Stimulated activated CD4-positive, alpha-beta T cell treated with anti-CD3 and anti-CD28 coated beads, Interleukin-1b, Interleukin-23, amount 100 ng/mL, for 24 hours (primary cell): ENCODE measurements at places on chromosomes 3 and 15.

DNA sequence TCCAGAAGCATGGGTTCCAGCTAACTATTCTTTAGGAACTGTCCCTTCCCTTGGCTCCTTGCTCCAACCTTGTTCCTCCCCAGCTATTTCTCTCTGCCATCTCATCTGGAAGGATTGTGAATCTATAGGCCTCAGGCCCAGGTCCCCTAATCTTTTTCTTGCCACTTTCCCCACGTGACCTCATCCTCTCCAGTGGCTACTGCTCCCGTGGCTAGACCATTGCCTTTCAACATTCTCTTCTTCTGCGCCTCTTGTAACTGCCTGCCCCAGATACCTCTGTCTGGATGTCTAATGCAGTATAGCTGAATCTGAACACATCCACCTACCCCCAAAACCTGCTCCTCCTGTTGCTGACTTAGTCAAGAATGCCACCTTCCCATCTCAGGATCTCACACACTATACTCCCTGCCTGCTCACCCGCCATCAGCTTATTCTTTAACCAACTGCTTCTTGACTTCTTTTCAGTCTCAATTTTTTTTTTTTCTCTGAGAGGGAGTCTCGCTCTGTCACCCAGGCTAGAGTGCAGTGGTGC is 5.2 kb downstream of the GPX1 start:
- no peak for DNase-seq

- DNase-seq = no peak
Observed at GRCh38 chr3:110614186-110614585, 457.4 kb upstream of the NECTIN3 start.

GRCh38 chr3:36957862-36958686 is 13.2 kb upstream of the TRANK1 start:
- DNase-seq = no peak

DNA sequence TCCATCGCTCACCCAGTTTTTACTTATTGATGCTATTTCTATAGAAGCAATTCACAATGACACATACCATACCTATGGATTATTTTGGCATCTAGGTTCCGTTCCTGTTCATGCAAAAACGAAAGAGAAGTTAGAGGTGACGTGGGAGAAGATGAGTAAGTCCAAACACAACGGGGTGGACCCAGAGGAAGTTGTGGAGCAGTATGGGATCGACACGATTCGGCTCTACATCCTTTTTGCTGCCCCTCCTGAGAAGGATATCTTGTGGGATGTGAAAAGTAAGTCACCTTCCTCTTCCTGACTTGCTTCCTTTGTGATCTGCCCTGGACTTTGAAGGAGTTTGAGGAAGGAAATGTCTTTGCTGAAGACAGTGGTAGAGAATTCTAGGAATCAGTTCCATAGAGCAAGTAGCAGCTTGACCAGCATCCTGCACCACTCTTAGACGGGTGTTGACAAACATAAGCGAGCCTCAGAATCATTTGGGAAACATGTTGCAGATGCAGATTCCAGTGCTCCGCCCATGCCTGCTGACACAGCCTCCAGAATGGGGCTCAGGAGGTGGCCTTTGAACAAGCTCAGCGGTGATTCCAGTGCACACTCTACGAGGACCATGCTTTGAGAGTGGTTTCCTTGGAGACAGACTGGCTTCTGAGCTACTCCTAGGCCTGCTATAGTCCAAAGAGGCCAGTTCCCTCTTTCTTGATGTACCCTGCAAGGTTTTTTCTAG is 78.4 kb upstream of the LIMD1 start:
- DNase-seq = no peak

DNA sequence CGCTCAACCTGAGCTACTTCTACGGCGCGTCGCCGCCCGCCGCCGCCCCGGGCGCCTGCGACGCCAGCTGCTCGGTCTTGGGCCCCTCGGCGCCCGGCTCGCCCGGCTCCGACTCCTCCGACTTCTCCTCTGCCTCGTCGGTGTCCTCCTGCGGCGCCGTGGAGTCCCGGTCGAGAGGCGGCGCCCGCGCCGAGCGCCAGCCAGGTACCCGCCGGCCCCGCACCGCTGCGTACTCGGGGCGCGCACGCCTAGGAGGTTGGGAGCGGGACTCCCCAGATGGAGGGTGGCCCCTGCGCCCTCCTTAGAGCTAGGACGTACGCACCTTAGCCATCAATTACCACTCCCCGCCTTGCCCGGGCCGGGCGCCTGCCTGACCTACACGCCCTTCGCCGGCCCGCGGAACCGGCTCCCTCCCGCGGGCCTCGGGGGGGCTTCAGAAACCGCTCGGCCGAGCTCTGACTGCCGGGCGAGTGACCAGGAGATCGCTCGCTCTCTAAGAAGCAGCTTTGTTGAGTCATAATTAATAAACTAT is 466 bp downstream of the NFKBIZ start:
- DNase-seq = no peak

DNA sequence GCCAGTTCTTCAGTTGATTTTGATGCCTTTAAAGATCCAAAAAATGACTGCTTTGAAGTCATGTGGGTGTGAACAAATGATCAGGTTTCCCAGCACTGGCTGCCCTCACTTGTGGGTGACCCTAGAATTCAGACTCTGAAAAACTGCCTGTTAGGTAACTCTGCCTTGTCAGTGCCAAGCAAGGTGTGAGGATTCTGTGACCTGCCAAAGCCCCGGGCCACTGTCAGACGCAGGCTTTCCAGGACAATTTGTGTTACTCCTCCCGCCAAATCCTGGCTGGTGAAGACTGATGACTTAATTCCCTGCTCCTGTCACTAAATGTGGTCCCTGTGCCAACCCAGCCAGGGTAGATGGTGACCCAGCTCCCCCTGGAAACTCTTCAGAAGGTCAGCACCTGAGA is 99.2 kb upstream of the PSMD6 start:
- DNase-seq = no peak

DNA sequence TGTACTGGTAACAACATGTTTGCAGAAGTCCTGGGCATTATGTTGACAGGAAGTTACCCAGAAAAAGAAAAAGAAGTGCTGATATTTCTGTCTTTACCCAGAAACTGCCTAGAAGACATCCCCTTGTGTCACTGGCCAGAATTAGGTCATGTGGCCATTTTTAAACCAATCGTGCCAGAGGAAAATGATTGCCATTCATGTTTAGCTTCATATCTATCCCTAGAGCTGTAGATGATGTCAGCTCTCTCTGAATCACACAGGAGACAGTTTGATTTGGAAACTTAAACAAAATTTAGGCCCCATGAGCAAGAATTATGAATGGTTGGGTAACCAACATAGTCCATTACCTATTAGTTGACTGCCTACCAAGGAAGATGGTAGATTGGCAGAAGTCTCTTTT is 8.9 kb upstream of the PLOD2 start:
- DNase-seq = no peak

GRCh38 chr3:30502742-30503073 is 103.7 kb upstream of the TGFBR2 start:
- DNase-seq = no peak

DNA sequence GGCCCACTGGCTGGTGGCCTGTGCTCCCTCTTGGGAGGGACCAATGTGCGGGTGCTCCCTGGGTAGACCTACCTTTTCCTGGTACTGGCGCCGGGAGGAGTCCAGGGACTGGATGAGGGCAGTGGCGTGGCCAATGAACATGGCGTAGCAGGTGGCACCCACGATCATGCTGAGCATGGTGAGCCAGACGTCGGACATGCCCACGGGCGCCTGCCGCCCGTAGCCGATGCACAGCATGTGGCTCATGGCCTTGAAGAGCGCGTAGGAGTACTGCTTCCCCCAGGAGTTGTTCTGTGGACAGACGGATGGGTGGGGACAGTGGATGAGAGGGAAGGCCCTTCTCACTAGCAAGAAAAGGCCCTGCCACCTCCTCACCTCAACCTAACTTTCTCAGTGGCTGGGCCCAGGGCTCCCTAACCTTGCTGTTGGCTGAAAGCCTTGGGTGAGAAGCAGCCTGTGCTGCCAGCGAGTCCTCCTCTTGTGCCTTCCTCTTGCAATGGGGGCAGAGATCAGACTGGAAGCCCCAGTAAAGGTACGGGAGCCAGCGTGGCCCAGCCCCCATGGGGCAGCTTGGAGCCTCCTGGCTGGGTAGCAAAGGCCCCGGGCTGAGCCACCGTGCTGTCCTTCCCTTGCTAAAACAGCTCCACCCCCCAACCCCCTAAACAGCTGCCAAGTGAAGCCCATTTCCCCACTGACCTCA is 39.1 kb downstream of the HCN4 start:
- no peak for DNase-seq

GRCh38 chr3:160103397-160103796 is 114.8 kb downstream of the IL12A start:
- no peak for DNase-seq

DNA sequence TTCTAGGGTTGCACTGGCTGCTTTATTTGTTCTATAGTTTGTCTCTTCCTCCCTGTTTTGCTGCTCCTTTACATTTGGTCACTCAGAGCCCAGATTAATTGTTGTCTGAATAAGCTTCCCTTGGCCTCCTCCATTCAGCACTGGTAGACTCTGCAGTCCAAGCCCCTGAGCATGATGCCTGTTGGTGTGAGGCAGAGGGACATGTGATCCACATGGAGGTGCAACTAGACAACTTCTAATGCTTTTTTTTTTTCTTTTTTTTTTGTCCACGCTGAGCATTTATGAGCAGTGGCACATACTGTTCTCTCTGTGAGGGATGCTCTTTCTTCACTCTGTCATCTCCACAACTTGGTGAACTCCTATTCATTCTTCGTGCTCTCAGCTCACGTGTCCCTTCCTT is 167.3 kb upstream of the TBC1D5 start:
- no peak for DNase-seq

DNA sequence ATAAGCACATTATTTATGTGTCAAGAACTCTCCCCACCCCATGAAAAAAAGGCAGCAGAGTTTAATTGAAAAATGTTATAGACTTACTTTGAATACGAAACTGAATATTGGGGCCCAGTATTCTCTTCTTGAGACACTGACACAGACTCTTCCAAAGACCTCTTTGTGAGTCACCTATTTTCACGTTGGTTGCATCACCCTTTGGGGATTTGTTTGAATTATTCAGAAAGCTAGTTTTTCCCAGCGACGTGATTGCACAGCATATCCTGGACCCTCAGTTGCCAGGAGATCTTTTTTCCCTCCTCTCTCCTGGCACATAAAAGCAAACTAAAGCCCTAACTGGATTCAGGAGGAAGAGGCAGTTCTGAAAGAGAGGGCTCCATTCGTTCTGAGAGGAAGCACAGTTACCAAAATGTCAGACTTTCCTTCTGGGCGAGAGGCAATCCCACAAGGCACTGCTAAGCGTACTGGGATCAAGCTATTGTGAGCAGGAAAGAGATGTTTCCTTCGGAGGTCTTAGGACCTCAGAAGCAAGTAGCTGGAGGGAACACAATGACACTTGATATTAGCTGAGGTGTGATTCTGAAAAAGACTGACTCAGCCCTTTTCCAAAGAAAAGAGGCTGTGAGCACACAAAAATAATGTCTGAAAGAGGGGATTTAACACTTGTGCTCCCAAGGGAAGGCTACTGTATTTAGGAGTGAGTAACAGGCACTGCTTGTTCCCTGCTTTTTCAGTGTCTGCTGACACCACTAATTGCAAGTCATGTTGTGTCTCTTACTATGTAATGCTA is 65.8 kb upstream of the CADPS start:
- DNase-seq = no peak

- DNase-seq = no peak
Observed at GRCh38 chr3:78004571-78004970, 964.7 kb downstream of the ROBO2 start.

GRCh38 chr3:11167590-11167989 is 13.3 kb downstream of the HRH1 start:
- no peak for DNase-seq

DNA sequence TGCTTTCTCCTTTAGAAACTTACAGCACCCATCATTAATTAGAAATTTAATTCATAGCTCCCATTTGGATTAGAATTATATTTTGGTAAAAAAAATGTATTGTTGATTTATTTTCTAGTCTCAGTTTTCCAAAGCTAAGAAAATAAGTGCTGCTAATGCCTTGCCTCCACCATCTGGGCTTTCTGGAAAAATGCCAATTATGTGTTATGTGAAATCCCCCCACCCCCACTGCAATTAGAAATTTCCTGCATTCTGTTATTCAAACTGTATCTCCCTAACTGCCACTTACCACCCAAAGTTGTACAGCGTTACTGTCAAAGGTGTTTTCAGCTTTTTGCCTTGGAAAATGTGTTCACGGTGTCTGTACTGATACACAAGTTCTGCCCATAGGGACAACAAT is 617.2 kb upstream of the UBE2E2 start:
- no peak for DNase-seq

GRCh38 chr3:107911337-107912000 is 179.4 kb downstream of the CD47 start:
- DNase-seq = no peak

DNA sequence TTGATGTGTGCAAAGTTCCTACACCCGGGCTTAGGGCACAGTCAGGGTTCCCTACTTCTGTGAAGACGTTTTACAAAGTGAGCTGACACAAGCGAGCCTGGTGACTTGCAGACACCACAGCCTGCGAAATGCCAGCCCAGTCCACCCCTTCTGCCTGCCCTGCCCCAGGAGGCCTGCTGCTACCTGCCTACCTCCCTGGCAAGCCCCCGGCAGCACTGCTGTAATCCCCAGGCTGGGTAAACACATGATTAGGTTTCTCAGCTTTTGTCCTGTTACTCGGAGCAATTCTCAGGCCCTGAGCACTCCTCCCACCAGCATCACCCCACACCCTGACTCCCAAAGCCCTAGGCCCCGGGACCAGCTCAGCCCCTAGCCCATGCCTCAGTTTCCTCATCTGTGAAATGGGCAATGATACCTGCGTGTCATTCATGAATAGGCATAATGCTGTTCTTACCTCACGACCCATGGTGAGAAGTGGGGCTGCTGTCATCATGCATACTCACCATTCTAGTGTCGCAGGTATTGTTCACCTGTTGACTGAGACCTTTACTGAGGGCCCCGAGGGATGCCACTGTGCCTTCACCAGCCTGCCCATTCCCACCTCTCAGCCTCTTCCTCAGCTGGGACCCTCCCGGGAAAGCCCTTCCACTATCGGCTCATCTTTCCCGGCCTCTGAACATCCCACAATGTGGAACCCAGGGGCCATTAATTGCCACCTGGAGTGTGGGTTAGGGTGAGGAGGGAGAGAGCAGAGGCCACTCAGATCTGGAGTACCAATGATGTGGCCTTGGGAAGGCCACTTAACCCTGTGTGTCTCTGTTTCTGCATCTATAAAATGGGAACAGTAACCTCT is 31.5 kb upstream of the SLC6A6 start:
- DNase-seq = no peak

DNA sequence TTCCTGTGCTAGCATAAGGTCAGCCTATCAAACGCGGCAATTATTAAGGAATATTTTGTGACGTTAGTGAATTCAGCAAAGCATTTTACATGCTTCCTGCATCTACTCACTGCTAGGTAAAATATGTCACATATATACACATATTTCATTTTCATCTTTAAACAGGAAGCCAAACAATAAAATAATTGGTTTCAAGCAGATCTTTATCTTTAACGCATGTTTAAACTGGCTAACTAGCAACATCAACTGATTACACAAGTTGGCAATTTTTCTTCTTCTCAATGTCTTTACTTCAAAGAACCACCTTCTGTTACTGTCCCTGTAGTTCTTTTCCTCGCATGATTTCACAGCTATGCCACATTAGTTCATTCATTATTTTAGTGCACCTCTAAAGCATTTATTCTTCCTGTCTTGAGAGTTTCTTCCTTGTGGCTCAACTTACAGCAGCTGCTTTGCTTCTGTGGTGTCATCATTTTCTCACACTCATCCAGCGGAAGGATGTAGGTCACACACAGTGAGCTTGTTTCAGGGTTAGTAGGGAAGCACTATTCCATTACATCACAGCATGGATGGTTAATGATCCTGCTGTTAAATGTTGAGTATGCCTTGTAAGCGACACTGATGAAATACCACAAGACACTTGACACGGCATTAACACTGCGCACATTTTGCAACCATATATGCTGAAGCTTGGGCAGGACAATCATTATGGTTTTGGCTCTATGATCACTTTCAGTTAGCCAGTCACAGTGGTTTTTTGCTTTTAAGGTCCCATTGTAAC is 2.3 kb upstream of the BCHE start:
- DNase-seq = no peak
